ENCODE measurements at places on chromosomes 5 and 9.

- no peak for DNase-seq
These were observed 391.7 kb downstream of the MED10 start for GRCh38 chr5:5986492-5987178.

DNA sequence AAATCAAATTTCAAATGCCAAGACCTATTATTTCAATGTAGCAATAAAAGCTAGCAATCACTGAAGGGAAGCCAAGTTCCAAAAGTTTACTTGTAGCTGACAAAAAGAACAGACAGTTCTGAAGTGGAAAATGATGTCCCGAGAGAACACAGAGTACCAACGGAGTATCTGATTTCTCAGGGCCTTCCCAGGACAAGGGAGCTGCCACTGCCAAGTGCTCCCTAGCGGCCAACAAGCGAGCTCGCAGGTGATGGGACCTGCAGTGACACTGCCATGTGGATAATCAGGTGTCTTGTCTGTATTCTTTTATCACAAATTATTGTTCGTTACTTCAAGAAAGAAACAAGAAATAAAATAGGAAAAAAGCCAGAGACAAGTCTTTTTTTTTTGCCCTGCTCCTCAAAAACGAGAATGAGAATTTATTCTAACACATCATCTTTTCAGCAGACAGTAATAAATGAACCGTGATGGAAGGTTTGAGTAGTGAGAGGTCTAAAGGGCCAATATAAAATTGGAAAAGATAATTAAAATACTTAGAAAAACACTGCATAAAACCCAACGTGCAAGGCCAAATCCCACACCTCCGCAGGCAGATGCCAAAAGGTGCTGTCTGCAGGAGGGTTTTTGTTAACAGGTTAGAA, 159.4 kb downstream of the MYO10 start:
- DNase-seq, result no peak

- no peak for DNase-seq
These were observed 795 bp upstream of the ASS1 start for GRCh38 chr9:130443840-130444492.

- DNase-seq, result no peak
These were observed 18.8 kb downstream of the HBEGF start for GRCh38 chr5:140327589-140327988.

GRCh38 chr5:155772009-155772662, 554.8 kb upstream of the SGCD start:
- no peak for DNase-seq

DNA sequence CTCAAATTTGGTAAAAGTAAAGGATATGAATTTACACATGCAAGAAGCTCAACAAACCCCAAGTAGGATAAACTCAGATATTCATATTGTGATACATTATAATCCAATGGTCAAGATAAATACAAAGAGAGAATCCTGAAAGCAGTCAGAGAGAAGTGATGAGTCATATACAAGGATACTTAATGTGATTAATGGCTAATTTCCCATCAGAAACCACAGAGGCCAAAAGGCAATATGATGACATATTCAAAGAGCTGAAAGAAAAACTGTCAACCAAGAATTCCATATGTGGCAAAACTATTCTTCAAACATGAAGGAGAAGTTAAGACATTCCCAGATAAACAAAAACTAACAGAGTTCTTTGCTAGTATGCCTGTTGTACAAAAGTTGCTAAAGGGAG, 19.5 kb upstream of the IRF1 start:
- no peak for DNase-seq

- DNase-seq, result no peak
These were observed 141.9 kb downstream of the SLC12A2 start for GRCh38 chr5:128225245-128226030.

- DNase-seq, result no peak
These were observed 454.6 kb downstream of the RAB3C start for GRCh38 chr5:59037453-59037852.
